ENCODE measurements at places on chromosomes 4 and X.

- DNase-seq: no peak
Observed at GRCh38 chrX:47191331-47191730, 2.3 kb upstream of the UBA1 start.

- DNase-seq: no peak
Observed at GRCh38 chrX:153537526-153538295, 20.3 kb downstream of the ATP2B3 start.

DNA sequence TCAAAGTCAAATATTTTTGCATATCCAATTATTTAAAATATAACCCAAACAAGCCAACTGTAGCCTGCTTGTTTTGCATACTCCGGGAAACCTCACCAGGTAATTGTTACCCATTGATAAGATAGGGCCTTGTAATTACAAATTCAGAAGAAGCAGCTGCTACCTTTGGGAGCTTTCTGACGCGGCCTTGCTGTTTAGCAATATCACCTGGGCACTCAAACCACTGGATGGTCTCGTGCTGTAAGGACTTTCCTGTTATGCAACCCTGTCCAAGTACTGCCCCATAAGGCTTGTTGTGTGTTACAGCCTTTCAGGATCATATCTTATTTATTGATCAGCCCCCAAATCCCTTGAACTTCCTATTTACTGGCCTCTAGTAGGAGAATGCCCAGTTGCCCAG, 52.1 kb downstream of the HS3ST1 start:
- DNase-seq: no peak

- DNase-seq: no peak
Observed at GRCh38 chr4:108695062-108695461, 44.7 kb downstream of the OSTC start.

DNA sequence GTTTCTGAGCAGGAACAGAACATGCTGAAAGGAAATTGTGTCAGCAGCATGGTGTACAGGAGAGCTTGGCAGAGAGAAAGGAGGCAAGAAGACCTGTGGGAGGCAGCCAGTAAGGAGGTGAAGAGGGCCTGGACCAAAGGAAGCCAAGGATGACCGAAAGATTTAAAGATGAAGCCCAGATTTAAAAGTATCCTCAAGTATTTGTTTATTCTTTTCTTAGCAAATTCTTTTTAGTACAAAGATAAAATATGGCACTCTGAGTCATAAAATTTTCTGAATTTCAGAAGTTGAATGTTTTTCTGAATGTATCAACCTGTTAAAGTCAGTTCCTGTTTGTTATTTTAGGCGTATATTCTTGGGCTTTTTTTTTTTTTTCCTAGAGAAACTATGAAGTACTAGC, 3.5 kb downstream of the PKD2 start:
- DNase-seq: no peak
